Renal cortical epithelial cell (primary cell): ENCODE measurements at places on chromosomes 6 and 20. TPM values are rescaled to one million over a fixed set of nuclear protein-coding genes. Genes with fewer than 3 reads are reported as not detected.

The NFATC2 gene
- under 0.01 and 0.35 TPM in 2 replicates for total RNA-seq

The UNC5CL gene
- 2.4 and 9.6 TPM in 2 replicates for total RNA-seq

The MLIP gene
- total RNA-seq: 0.15 TPM in 1 of 2 replicates, not detected in the other

The SLC13A3 gene
- 1.4 and 4.2 TPM in 2 replicates for total RNA-seq

The DZANK1 gene
- total RNA-seq: 1.2 and 3.3 TPM in 2 replicates

The GLP1R gene
- total RNA-seq: not detected in 2 replicates

The IL17A gene
- not detected in 2 replicates for total RNA-seq

The ACTL10 gene
- 2.8 and 4.2 TPM in 2 replicates for total RNA-seq

The PNLDC1 gene
- not detected in 2 replicates for total RNA-seq

The PAK5 gene
- not detected in 2 replicates for total RNA-seq

The PAQR8 gene
- total RNA-seq: 3.6 and 3.8 TPM in 2 replicates

The SNX14 gene
- 179 and 213 TPM in 2 replicates for total RNA-seq

The ADGRB3 gene
- under 0.01 and 0.05 TPM in 2 replicates for total RNA-seq

The NRN1 gene
- total RNA-seq: 0.45 and 3.6 TPM in 2 replicates
